ENCODE measurements at places on chromosomes 1 and 21.

DNA sequence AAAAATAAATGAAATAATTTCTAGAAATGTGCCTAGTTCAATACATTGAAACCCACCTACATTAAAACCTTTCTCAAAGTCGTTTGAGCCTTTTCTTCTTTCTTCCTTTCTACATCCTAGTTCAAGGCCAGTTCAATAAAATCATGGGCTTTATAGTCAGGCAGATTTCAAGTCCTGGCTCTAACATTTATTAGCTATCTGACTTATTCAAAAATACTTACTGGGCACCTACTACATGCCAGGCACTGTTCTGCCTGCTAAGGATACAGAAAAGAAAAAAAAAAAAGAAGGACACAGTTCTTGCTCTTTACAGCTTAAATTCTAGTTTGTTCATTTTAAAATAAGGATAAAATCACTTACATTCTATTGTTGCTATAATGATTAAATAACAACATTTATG is 134.2 kb upstream of the FGGY start:
- DNase-seq = no peak

GRCh38 chr1:4652631-4653327 is 1.6 kb upstream of the AJAP1 start:
- peak; percentile 85 for DNase-seq

DNA sequence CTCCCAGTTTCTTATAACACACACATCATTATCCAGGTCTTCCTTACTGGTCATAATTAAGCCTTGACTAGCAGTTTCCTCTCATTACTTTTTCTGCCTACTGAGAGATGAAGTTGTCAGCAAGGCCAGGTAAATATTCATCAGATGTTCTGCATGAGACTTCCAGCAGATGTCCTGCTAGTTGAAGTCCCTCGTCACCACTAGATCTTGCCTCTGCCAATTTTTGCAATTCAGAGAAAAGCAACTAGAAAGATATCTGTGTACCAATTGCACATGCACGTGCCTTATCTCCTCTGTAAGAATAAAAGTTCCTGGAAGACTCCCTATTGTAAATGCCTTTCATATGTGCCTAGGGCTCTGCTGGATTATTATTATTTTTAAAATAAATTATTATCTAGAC is 18.3 kb downstream of the ACKR1 start:
- no peak for DNase-seq

GRCh38 chr1:87902830-87903229 is 574.1 kb downstream of the LMO4 start:
- peak; percentile 11 for DNase-seq

DNA sequence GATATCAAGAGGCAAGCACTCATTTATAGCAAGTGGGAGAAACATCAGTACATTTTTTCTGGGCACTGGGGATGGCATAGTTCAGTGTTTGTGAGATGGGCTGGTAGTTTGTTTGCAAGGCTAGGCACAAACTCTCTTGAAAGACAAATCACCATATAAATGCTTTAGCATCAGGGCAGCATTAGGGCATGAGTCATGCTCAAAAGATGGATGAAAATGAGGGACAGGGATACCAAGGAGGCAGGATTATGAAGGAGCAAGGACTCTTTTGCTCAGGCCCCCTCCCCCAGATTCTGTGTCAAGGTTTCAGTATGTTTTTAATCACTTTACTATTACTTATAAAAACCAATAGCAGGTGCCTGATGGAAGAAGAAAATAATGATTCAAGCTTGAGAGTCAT is 43.9 kb upstream of the CAMK1G start:
- no peak for DNase-seq

DNA sequence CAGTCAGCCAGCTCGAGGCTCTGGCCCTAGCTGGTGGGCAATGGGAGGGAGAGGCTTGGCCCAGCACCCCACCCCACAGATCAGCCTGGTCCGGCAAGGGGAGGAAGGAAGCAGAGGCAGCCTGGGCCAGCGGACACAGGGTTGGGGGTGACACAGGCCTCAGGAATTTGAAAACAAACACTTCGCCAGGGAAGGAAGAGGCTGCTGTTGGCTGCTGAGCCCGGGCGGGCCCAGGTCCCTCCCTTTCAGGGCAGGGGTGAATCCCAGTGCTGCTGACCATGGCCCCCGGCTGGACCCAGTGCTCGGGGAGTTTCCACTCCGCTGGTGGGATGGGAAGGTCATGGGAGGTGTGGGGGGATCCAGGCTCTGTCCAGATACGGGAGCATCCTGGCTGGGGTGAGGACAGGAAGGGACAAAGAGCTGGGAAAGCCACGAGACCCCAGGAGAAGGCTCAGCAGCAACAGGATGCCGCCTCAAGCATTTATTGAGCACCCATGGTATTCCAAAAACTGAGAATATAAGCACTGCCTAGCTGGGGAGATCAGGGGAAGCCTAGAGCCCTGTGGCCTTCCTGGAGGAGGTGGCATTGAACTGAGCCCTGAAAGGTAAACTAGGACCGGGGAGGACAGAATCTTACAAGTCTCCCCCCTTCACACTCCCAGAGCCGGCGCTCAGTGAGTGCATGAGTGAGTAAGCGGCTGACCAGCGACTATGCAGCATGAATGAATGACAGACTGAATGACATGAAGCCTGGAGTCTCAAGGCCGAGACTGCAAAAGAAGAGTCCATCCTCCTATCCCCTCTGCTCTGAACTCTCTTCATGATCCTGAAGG is 26.2 kb upstream of the EPHA2 start:
- DNase-seq = peak; percentile 93

DNA sequence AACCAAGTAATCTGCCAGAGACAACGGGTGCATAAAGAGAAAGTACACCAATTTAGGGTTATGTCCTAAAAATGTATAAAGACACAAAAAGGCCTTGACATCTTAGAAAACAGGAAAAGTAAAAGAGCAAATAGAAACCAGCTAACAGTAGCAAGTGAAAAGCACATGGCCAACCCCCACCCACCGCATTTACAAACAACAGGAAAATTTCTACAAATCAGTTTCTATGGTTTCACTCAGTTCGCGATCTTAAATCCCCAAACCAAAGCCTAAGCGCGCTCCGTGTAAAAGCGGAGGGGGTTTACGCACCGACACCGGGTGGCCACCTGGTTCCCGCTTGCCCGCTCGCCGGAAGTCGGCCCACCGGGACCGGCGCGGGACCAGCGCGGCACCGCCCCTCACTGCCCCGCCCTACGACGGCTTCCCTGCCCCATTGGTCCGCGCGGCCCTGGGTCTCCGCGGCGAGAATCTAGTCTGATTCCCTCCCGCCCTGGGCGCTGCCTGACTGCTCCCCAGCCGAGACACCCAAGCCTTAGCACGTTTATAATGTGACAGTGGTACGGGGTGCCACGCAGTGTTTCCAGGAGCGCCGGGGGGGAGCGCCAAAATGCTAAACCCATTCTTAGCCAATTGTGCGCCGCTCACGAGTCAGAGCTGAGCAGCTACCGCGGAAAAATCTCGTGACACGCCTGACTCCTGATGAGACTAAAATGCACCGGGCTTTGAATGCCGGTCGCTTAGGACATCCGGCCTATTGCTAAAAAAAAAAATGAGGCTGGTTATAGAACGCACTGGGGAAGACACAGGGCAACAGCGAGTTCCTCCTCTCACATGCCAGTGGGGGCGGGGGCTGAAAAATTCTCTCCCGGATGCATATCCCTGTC is at the start of gene GART:
GART (minus strand) TSS at position 362 of the 884 bp plus-strand sequence. CDS start 2,802 bp downstream, outside the sequence.
- DNase-seq = peak; percentile 75

GRCh38 chr1:204266504-204267034 is 52.8 kb upstream of the GOLT1A start:
- DNase-seq = no peak

- DNase-seq = no peak
Observed at GRCh38 chr1:19080721-19081120, 124.2 kb upstream of the IFFO2 start.

DNA sequence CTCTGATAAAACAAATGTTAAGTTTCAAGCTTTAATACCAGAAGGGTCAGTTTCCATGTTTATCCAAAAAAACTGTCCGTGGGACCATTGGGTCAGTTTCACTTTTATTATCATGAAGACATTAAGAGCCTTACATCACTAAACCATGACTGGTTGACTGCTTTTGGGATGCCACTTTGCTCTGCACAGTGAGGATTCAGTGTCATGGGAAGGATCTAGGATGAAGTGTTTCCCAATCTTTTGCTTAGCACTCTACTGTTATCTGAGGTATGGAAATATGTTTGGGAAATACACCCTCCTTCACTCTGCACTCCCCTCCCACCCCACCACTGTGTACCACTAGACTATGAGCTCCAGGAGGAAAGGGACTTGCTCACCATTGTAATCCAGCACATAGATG is 16.3 kb downstream of the RPS6KC1 start:
- no peak for DNase-seq

DNA sequence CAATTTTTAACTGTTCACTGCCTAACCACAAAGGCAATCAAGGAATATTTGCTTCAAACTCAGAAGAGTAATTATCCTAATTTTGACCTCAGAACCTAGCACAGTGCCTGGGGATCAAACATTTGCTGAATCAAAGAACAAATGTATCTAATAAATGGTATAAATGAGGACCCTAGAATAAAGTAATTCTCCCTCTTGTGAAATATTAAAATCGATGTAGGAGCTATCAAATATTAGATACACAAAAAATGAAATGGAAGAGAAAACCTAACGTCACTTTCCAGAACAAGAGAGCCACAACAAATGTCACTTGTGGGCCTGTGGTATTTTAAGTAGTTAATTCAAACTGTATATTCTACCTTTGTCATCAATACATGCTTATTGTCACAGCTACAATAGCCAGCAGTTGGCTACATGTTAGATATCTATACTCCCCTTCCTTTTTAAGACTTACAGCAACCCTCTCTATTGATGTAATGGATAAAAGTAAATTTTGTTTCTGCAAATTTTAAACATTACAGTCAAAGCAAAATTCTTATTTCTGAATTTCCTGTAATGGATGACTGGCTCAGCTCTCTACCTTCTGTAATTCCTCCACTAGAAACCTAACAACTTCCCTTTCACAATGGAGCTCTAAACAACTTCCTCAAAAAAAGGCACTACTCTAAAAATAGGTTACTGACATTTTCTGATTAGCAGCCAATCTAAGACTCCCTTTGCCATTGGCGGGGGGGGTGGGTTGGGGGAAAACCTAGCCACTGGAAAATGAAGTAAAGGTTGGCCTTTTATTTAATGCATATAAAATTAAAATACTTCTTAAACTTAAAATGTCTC is 37.6 kb downstream of the PUM1 start:
- DNase-seq = no peak

DNA sequence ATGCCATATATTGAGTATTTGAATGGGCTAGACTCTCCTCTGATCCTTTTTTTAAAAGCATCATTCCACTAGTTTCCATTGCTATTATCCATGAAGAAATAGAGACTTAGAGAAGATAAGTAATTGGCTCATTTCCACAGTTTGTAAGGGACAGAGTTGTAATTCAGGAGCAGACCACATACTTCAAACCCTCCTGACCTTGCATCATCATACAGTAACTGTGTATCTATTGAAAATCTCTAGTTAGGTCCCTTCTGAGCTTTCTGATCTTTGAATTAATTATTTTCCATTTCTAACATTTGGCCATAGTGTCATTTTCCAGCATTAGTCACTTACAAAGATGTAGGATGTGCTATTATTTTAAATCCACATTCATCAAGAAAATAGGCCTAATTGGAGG is 386.5 kb upstream of the ST6GALNAC5 start:
- DNase-seq = no peak

DNA sequence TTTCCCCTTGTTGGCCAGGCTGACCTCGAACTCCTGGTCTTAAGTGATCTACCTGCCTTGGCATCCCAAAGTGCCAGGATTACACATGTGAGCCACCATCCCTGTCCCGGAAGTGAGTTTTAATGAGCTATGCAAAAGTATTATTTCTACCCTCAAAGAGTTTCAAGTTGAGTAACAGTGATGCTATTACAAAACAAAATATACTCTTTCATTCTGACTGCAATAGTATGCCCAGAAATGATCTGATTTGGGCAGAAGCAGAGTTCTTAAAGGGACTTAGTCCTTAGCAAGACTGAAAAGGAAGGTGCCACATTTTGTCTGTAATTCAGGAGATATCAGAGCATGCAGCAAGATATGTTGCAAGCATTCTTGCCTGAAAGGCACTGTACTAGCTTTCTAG is 375.4 kb downstream of the NUF2 start:
- no peak for DNase-seq

GRCh38 chr1:117003223-117003875 is 1.8 kb downstream of the CD101 start:
- no peak for DNase-seq

GRCh38 chr1:208158640-208159554 is 85.3 kb downstream of the PLXNA2 start:
- peak; percentile 32 for DNase-seq

DNA sequence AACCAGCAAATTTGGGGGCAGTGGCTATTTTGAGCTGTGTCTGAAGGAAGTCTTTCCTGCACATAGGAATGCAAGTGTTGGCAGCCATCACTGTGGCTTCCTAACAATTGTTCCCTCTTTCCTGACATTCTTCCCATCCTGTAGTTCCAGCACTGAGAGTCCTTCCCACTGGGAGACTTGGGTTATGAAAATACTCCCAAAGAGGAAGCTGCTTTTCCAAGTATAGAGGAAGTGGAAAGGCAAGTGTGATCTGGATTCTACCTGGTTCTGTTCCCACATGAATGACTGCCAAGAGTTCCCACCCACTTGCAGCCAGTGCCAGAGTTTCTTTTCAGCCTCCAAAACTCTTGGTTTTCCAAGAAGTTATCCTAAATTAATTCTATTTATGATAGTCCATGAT is 98.5 kb upstream of the CD53 start:
- DNase-seq = no peak

- no peak for DNase-seq
Observed at GRCh38 chr1:31054349-31054748, 11.2 kb downstream of the PUM1 start.

DNA sequence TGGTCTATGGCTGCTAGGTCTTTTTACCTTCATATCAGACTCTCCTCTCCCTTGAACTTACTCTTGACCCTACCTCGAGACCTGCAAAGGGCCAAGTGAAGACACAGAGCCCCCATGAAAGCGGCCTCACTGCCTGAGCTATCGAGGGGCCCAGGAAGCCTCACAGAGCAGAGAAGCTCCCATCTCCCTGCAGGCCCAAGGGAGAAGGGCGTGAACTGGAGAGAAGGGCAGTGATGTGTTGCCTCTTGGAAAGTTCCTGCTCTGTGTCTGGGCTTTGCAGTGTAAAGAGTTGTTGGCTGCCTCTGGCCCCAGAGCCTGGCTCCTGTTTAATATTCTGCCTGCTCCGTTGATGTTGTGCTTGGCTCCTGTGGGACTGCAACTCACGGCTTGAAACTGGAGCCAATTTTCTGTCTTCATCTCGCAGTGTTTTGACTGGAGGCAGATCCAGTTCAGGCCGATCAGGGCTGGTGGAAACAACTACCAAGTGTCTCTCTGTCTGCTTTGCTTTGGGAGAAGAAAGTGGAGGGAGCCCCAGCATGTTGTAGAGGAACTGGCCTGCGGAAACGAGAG is 4.3 kb downstream of the SERTAD4 start:
- DNase-seq = peak; percentile 71

Data from hepatic stellate cell (primary cell).